ENCODE measurements at places on chromosomes 3 and 15. TPM values are rescaled to one million over a fixed set of nuclear protein-coding genes. Genes with fewer than 3 reads are reported as not detected.

Gene SEMA7A
- total RNA-seq, result 1.3 TPM

Gene SLC12A8
- total RNA-seq, result 1.8 TPM

Gene PPARG
- 43.6 TPM for total RNA-seq

Gene UTS2B
- not detected for total RNA-seq

Gene CYP8B1
- not detected for total RNA-seq

Gene ZNF710
- 16.7 TPM for total RNA-seq

Gene MESP2
- total RNA-seq, result 0.24 TPM

Gene SAXO2
- 2.2 TPM for total RNA-seq
